Stimulated activated CD4-positive, alpha-beta T cell treated with anti-CD3 and anti-CD28 coated beads, TNF-alpha, amount 100 ng/mL, for 1 hour (primary cell): ENCODE measurements at places on chromosomes 11 and 22.

- no peak for DNase-seq
Measured at GRCh38 chr22:30691204-30691603, 3.5 kb upstream of the OSBP2 start.

DNA sequence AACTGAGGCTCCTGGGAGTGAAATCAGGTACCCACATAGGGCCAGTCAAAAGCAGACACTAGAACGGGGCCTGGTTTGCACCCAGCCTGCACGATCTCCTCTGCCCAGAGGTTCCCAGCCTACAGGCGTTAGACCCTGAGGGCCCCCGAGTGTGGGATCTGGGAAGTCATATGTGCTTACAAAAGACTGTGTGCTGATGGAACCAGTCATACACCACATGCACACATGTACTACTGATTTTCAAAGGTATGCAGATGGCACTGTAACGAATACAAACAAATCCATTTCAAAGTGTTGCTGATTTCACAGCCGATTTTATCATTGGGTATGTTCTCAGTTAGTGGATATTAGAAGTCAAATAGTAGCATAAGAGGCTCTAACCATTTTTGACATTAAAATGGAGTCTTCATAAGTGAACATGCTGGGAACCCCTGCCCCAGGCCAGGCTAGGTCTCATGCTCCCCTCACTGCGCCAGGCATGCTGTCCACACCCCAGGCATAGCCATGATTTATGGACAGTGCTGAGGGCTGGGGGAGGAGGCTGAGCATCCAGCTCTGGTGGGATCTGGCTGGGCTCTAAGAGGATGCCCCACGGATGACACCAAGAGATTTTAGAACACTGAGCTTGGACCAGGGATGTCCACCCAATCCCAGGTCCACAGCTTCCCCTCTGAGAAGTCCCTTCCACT, 38.6 kb upstream of the LRRC32 start:
- no peak for DNase-seq

- no peak for DNase-seq
Measured at GRCh38 chr11:111727431-111727830, 38.8 kb downstream of the PPP2R1B start.

- no peak for DNase-seq
Measured at GRCh38 chr11:128497061-128497775, 90.1 kb downstream of the ETS1 start.

- DNase-seq, result no peak
Measured at GRCh38 chr11:65448074-65448417, 25.4 kb downstream of the NEAT1 start.

GRCh38 chr11:19164881-19165280, 36.9 kb downstream of the CSRP3 start:
- no peak for DNase-seq
